ENCODE measurements at places on chromosomes 4 and X.

DNA sequence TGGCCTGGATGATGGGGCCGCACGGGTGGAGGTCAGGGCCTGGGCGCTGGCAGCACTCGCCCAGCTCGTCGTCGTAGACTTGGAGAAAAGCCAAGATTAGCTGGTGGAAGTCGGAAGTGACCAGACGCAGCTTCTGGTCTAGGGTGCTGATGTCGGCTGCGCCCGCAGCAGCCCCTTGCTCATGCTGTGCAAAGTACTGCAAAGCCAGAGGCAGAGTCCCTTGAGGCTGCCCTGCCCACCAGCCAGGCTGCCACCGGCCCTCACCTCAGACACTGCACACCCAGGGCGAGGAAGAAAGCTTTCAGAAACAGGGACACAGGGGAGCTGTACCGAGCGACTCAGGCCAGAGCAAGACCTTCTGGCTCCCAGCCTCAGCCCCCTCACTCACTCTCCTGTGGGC is 9.7 kb upstream of the TREX2 start:
- no peak for DNase-seq

DNA sequence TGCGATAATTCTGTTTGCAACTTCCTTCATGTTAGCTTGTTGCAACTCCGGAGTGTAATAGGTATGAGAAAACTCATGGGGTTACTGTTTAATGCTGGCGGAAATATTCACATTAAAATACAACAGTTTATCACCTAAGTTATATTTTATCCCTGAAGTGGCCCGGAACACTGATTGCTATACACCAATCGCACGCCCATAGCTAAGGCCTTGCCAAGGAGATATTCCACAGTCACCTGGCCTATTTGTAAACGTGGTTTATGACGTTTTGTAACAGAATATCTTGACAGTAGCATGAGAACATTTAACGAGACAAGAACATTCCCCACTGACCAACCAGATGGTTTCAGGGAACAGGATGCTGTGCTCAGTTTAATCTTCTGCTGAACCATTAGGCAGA is 23.2 kb upstream of the FAM90A26 start:
- DNase-seq: no peak

DNA sequence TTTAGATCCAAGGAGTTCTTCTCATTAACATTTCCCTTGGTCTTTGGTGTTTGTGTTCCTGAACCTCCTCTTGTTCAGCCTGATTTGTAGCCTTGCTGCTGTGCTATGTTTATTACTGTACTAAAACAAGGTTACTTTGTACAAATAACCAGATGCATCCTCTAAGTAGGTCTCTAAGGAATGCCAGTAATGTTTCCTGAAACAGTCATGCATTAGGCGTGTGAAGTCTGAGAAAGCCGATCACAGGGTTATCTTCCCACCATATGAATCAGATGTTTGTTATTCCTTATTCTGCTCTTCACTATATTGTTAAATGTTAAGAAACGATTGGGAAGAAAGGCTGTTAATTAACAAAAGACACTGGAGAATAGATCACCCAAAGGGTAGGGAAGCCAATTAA is 66.9 kb downstream of the GALNTL6 start:
- DNase-seq: no peak

DNA sequence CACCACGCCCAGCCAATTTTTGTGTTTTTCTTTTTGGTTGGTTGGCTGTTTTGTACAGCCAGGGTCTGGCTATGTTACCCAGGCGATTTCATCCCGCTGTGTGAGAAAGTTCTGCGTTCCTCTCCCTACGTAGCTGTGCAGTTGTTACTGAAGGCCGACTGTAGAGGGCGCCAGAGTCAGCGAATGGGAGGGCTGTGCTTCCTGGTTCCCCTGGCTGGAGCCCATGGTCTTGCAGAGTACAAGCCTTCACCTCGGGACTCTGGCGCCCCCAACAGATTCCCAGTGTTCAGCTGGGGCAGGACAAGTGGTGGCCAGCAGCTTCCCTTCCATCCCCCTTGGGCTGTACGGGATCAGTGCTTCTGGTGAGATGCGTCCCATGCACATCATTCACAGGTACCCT is 5.6 kb upstream of the CT45A1 start:
- no peak for DNase-seq

GRCh38 chr4:17066972-17067371 is 168.5 kb upstream of the LDB2 start:
- no peak for DNase-seq

DNA sequence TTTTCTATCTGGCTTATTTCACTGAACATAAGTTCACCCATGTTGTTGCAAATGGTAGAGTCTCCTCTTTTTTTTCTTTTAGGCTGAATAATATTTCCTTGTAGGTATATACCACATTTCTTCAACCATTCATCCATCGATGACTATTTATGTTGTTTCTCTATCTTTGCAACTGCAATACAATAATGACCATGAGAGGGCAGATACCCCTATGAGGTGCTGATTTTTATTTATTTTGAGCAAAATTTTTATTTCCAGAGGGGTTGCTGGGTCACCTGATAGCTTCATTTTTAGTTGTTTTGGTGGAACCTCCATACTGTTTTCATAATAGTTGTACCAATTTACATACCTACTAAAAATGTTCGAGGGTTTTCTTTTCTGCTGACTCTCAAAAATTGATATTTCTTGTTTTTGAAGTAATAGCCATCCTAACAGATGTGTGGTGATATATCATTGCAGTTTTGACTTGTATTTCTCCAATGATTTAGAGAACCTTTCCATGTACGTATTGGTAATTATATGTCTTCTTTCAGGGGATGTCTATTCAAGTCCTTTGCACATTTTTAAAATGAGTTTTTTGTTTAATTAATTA is 1697.0 kb downstream of the PCDH7 start:
- DNase-seq: no peak

GRCh38 chrX:45762699-45763647 is 562.3 kb upstream of the DIPK2B start:
- no peak for DNase-seq

DNA sequence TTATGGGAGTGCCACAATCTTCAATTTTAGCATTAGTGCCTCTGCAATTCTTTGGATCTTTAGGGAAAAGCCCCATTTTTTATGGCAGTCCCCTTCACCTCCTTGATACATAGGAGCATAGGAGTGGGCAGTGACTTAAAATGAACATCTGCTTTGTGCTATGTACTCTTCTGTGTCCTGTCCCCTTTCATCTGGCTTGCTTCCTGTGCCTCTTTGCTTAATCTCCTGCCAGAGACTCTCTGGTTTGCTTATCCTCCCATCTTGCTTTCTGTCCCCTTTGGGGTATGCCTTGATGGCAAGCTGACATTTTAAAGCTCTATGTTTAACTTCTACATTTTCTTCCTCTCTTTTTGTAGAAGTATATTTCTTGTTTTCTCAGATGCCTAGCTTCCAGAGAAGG is 12.3 kb downstream of the PGK1 start:
- DNase-seq: no peak

DNA sequence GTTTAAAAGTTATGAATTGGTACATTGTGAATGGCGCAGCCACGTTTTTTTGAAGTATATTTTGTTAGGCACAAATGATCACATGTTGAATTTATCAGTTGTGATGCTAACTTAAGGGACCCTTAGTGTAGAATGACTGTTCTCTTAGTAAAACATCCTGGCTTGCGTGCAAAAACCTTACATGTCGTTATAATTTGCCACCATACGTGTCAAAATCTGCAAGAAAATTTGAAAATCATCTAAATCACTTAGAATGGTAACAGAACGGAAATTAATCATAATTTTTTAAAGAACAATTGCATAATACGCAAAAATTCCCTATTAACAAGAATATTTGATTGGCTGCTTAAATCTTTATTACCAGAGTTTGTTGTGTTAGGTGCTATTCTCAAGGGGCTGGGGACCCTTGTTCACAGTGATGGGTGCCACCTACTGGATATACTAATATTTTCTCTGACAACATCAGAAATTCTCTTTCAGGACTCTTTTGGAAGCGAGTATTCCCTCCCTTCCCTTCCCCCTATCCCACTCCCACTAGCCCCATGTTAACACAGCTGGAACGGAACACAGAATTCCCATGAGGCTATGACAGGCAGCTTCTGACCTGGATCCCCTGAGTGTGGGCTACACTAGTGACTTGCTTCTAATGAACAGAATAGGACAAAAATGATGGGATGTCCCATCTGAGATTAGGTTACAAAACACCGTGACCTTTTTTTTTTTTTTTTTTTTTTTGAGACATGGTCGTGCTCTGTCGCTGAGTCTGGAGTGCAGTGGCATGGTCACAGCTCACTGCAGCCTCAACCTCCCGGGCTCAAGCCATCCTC is 71.8 kb downstream of the SUPT20HL2 start:
- DNase-seq: no peak

DNA sequence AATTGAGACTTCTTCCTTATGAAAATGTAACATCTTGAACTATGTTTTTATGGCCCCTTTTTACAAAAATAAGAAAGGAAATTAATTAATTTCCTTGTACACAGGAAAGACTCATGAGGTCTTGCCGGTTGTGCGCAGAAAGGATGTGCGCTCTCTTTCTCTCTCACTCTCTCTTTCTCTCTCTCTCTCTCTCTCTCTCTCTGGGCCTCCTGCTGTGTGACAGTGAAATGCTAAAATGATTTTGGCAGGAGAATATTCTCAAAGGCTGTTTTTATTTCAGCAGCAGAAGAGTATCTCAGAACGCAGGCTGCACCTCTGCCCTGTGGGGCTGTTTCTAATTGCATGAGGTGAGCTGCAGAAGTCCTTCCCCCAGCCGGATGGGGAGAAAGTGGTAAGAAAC is 349.0 kb downstream of the MID1IP1 start:
- no peak for DNase-seq

- no peak for DNase-seq
Measured at GRCh38 chr4:11072999-11073398, 355.7 kb downstream of the HS3ST1 start.

- DNase-seq: peak; percentile 56
Measured at GRCh38 chrX:154136627-154137161, 7.3 kb upstream of the OPN1LW start.

DNA sequence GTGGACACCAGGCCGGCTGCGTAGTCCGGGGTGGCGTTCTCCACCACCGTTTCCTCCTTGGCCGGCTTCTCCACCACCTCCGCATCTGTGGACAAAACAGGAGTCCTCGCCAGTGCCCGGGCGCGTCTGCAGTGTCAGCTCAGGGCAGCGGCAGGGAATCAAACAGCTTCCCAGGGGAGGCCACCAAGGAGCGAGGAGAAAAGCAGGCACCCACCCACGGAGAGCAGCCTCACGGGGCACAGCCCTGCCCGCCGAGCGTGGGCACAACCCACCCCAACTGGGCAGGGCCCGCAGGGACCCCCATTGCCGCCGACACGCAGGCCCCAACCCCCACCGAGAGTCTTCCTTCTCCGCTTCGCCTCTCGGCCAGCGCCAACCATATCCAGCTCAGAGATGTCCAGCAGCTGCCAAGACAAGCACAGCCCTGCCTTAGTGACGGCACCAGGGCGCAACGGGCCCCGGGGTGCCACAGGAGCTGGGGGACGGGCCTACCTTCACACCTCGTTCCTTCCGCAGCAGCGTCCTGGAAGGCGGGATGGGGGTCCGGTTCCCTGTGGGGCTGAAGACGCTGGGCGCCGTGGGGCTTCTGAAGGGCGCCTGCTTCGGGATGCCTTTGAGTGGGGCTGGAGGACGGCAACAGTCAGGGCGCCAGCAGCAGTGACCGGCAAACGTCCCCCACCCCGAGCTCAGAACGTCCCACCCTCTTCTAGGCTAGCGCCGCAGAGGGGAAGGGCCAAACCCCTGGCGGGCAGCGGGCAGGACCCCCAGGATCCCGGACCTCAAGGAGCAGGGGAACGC is 22.8 kb downstream of the NELFA start:
- DNase-seq: no peak

GRCh38 chrX:134898440-134898839 is 92.4 kb upstream of the SMIM10 start:
- no peak for DNase-seq

- no peak for DNase-seq
Measured at GRCh38 chr4:3873408-3874027, 107.3 kb downstream of the ADRA2C start.

- DNase-seq: no peak
Measured at GRCh38 chr4:112031712-112032328, 113.4 kb upstream of the FAM241A start.

GRCh38 chrX:20974326-20974725 is 399.9 kb upstream of the CNKSR2 start:
- no peak for DNase-seq

DNA sequence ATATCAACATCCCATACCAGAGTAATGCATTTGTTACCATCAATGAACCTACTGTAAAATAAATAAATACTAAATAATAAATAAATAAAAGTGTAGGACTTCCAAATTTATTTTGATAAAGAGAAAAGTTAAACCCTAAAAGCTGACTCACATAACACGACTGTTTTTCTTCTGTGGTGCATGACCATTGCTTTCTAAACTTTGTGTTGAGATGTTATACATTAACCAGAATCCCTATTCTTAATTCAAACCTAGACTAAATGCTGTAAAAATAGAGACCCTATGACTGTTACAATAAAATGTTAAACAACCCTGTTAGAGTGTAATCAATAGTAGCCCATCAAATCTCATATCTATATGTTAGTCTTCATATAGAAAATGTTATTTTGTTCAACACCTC is 20.9 kb upstream of the PRMT9 start:
- DNase-seq: no peak

- DNase-seq: no peak
Measured at GRCh38 chr4:7222521-7222920, 30.2 kb downstream of the SORCS2 start.

DNA sequence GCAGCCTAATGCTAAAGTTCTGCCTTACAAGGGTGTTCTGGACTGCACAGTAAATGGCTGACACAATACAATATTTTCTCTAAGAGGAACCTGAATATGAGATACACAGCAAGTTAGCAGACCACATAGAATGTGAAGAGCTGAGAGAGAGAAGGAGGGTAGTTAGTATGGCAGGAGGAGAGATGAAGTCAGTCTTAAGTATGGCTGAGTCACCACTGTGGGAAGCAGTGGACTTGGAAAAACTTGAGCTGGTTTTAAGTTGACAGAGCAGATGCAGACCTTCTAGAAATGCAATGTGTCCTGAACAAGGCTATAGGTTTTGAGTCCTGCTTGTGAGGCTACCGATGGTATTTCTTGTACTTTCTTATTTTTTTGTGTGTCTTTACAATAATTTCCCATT is 172.5 kb downstream of the SH2D1A start:
- no peak for DNase-seq

GRCh38 chrX:155115174-155115819 is 44.0 kb downstream of the BRCC3 start:
- no peak for DNase-seq

DNA sequence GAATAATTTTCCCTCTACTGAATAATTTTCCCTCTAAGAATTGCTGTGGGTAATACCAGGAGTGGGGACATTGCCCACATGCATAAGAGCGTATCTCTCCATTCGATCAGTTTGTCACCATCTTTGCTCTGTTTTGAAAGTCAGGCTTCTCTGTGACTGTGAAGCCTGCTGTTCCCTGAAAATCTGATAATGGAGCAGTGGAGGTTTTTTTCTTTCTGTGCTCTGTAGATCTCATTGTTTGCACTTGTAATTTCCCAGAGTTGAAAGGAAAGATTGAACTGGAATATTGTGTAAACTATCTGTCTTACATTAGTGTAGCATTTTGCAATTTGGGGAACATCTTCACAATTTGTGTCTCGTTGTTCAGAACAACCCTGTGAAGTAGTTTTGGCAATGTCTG is 4.3 kb downstream of the ZXDB start:
- DNase-seq: no peak

GRCh38 chr4:168942985-168943384 is 67.1 kb downstream of the CBR4 start:
- no peak for DNase-seq

GRCh38 chr4:151692443-151692782 is 68.4 kb downstream of the GATB start:
- no peak for DNase-seq

- DNase-seq: no peak
Measured at GRCh38 chrX:48848847-48849246, 13.4 kb upstream of the PCSK1N start.

- DNase-seq: no peak
Measured at GRCh38 chr4:101596781-101597552, 193.6 kb upstream of the BANK1 start.
